CD4-positive, alpha-beta memory T cell (primary cell): ENCODE measurements at places on chromosomes 2 and 18.

DNA sequence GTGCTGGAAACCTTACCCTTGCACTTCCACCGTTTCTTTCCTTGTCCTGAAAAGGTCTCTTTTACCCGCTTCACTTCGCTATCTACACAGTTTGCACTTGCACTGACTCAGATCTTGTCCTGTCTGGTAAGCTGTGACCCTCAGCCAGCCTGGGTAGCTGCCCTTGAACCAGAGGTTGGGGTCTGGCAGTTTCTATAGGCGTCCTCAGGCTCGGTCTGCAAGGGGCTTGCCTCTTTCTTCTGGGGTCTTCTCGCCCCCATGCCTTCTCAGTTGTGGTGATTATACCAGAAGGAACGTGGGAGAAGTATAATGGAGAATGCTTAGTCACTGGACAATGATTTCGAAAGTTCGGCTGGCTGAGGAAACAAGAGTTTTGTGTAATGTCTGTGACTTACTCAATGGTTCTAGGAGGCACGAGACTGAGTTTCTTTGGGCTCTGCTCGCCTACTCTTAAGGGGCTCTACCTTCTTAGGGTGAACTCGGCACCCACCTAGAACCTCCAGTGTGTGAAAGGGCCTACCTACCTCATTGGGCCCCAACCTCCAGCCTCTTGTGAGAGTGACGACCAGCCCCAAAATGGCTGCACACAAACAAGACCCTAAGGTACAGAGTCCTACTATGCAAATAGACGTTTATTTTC, 6.9 kb upstream of the STAT1 start:
- no peak for DNase-seq

DNA sequence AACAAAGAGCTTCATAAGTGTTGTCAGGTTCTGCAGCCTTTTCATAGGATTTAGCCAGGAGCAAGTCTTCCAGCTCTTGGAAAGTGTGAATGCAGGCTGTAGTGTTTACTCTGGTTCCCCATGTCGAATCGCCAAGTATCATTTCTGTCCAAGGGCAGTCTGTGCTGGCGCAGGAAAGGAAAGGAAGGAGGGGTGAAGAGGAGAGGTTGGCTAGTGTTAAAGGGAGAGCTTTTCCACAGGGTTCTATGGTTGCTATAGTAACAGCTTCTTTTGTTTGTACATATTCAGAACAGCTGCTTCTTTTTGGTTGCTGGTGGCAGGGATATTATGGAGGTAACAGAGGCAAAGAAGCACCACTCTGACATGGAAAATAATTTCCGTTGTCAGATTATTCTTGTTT, 69.9 kb downstream of the KCNH7 start:
- DNase-seq = no peak

- no peak for DNase-seq
Observed at GRCh38 chr2:241074065-241074818, 27.8 kb downstream of the MTERF4 start.

DNA sequence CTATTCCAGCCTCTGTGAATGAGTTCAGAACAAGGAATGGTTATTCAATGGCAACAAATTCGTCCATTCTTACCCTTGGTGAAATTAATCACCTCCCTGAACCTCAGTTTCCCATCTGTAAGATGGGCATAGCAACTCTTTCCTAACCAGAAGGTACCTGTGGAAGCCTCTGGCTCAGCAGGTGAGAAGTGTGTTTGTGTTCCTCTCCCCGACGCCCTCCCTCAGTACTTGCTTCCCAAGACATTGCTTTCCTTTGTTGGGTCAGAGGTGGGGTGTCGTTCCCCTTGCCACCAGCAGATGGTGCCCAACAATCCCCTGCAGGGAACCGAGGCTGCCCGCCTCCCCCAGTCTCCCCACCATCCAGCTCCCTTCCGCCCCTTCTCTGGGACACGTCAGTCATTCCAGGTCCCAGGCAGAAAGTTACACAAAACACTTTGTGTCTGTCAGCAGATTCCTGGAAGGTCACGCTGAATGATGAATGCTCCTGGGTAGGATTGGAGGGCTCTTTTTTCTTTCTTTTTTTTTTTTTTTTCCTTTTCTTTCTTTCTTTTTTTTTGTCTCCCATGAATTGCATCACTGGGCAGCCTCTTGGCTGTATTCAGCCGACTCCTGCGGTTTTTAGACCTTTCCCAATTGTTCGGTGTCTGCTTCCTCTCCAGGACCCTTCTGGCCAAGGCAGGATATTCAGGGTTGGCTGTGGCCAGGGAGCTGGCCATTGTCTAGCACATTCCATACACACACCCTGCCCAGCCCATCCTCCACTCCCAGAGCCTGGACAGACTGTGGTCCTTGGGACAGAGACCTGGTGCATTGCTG, 117.3 kb downstream of the LPIN1 start:
- peak; percentile 59 for DNase-seq

DNA sequence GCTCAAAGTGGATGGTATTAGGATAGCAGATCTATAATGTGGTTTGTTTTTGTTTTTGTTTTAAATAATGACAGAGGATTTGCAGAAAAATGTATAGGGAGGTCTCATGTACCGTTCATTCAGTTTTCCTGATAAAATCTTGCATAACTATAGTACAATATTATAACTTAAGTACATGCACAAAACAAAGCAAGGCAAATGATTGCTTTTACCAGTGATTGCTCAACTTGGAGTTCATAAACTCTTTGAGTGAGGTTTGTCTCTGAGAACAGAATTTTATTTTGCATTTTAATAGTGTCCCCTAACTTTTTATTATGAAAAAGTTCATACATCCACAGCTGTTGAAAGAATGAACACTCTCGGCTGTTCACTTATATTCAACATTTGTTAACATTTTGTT, 96.6 kb downstream of the MAP4K4 start:
- DNase-seq = no peak

- no peak for DNase-seq
Observed at GRCh38 chr18:63284173-63284799, 35.3 kb downstream of the BCL2 start.

GRCh38 chr2:207091176-207091575, 74.6 kb downstream of the KLF7 start:
- DNase-seq = no peak

DNA sequence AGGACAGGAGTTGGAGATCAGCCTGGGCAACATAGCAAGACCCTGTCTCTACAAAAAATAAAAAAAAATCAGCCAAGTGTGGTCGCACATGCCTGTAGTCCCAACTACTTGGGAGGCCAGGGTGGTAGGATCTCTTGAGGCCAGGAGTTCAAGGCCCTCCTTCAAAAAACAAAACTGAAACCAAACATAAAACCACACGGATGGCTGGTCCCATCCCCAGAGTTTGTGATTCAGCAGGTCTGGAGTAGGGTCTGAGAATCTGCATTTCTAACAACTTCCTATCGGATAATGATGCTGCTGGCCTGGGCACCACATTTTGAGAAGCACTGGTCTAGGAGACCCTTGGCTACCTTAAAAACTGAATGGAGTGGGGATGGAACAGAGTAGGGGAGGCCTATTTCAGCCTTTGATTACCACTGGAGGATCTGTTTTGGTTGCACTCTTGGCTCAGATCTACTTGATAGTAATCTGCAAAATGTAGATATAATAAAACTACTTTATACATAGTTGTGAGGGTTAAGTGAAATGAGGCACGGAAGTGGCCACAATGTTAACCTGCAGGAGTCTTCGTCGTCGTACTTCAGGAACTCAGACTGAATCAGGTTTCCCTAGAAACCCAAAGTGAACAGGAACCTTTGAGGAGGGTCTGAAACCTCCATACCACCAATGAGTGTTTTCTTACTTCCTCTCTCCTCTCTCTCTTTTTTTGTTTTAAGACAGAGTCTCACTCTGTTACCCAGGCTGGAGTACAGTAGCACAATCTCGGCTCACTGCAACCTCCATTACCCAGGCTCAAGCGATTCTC, 25.5 kb upstream of the NFE2L2 start:
- DNase-seq = peak; percentile 29

DNA sequence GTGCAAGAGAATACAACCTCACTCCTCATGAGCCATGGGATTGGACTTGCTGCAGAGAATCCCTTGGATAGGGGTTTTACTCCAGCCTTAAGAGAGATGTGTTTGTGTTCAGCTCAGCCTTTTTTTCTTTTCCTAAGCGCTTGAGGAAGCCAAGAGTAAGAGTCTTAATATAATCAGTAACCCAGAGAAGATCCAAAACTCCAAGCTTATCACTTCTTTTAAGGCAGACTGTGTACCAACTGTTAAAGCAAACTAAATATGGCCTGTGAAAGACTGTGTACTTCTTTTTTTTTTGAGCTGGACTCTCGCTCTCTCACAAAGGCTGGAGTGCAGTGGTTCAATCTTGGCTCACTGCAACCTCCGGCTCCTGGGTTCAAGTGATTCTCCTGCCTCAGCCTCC, 30.4 kb downstream of the MSGN1 start:
- no peak for DNase-seq

GRCh38 chr2:9554921-9555296, 721 bp downstream of the ADAM17 start:
- DNase-seq = peak; percentile 21

DNA sequence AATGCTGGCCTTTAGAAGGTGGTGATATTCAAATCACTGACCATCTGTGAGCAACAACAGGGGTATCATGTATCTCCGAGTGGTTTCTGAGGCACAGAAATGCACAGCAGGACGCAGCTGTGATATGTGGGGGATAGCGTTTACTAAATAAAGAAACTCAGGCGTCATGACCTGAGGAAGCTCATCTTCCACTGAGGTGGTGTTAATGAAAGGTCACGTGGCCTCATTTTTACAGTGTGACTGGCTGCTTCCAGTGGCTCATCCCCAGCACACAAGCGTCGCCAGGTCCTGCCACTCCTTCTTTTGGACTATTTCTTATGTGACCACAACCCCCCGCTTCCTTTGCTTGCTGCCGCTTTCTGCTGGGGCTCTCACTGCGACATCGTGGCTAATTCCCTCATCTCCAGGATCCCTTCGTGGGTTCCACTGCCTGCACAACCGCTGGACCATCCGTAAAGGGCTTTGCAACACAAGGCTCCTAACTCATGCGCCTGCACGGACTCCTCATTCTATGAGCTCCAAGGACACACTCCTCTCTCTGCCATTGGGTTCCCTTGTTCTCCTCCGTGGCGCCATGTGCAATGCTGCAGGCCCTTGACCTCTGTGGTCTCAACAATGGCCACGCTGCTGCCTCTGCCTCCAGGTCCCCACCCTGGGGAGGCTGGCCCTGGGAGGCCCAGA, 109.3 kb downstream of the MBP start:
- DNase-seq = no peak

DNA sequence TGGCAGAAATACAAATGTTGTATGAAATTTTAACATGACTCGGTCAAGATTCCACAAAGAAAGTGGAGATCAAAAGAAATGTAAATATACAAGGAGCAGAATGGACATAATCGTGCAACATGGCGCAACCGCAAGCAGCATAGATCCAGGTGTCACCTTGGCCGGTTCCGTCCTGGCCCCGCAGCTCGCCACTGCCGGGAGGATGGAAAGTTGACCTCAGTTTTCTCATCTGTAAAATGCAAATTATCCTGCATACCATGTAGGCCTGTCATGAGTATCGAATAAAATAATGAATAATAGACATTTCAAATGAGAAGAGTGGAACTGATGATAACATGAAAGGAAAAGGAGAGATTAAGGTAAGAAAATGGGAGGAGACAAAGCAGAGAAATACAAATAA, 427.3 kb upstream of the SMIM21 start:
- no peak for DNase-seq

GRCh38 chr2:96393989-96394761, 58.6 kb downstream of the NCAPH start:
- no peak for DNase-seq

- no peak for DNase-seq
Observed at GRCh38 chr18:28432339-28432738, 255.4 kb upstream of the CDH2 start.

DNA sequence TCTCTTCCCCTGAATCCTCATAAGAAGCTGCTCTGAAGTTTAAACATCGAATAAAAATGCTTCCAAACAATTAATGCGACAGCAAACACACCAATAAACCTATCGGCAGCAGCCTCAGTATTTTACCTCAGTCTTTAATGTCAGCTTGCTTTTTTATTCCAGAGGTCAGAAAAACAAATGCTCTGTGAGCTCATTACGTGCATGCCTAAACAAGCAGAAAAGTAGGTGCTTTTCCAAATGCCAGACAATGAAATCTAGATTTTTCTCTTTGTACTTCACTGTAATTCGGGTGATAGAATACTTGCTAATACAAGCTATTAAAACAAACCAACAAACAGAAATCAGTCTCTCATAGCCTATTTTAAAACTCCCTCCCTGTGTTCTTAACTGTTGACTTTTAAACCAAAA, 381.5 kb downstream of the NRXN1 start:
- no peak for DNase-seq

DNA sequence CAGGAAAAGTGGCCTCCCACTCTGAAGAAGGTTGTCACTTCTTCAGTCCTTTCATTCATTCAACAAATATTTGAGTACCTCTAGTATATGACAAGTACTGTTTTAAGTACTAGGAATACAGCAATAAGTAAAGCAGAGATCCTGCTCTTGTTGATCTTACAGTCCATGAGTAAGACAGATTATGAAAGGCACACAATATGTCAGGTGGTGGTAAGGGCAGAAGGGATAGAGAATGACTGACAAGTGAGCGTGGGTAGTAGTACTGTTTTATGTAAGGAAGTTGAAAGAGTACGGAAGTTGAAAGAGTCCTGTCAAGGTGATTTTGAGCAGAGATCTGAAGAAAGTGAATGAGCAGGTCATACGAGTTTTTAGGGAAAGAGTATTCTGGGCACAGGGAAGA, 111.3 kb downstream of the GALNT1 start:
- DNase-seq = no peak

DNA sequence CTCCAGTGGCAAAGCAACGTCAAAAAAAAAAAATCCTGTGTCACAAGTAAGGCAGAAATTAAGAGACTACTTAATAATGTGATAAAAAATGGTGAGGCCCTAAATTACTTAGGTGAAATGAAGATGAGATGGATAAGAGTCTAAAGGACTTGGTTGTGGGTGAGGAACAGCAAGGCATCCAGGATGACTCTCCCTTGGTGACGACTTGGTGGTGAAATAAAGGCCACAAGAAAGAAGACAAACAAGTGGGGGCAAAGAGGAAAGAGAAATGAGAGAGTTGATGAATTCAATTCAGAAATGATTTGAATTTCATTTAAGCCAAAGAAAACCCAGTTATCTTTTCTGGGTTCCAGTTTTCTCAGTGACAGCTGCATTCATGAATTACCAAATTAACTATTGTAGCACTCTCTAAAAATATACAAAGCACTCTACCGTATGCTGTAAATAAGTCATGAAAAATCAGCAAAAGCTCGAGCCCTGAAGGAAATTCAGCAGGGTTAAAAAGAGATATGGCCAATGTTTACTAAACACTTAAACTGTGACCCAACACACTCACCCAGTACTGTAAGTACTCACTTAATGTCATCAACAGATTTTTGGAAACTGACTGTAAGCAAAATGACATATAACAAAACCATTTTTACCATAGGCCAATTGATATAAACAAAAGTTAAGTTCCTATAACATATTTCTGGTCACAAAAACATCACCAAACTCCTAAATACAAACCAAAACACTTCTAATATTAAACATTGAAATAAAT, 1.4 kb downstream of the METTL8 start:
- DNase-seq = no peak

GRCh38 chr18:12325726-12326245, 17.7 kb downstream of the TUBB6 start:
- DNase-seq = no peak

GRCh38 chr18:12595571-12596255, 62.2 kb downstream of the SPIRE1 start:
- DNase-seq = no peak
